ENCODE measurements at places on chromosomes 1 and 21.

GRCh38 chr1:198619375-198620140 lies 19.3 kb upstream of the PTPRC start:
- no peak for DNase-seq

DNA sequence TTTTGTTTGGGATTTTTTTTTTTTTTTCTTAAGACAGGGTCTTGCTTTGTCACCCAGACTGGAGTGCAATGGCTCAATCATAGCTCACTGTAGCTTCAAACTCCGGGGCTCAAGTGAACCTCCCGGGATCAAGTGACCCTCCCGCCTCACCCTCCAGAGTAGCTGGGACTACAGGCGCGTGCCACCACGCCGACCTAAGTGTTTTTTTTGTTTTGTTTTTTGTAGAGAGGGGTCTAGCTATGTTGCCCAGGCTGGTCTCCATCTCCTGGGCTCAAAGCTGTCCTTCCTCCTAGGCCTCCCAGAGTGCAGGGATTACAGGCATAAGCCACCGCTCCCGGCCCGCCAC lies 776 bp downstream of the HLCS start:
- no peak for DNase-seq

- DNase-seq = no peak
These were observed at the start of gene LGR6 for GRCh38 chr1:202193614-202194327. LGR6 (plus strand) TSS chr1:202193799; CDS start chr1:202193990, 191 bp downstream.

- no peak for DNase-seq
These were observed 163.7 kb upstream of the POU3F1 start for GRCh38 chr1:38210021-38210894.

GRCh38 chr1:98962156-98962555 lies 42.5 kb downstream of the PLPPR5 start:
- DNase-seq = peak; percentile 29

DNA sequence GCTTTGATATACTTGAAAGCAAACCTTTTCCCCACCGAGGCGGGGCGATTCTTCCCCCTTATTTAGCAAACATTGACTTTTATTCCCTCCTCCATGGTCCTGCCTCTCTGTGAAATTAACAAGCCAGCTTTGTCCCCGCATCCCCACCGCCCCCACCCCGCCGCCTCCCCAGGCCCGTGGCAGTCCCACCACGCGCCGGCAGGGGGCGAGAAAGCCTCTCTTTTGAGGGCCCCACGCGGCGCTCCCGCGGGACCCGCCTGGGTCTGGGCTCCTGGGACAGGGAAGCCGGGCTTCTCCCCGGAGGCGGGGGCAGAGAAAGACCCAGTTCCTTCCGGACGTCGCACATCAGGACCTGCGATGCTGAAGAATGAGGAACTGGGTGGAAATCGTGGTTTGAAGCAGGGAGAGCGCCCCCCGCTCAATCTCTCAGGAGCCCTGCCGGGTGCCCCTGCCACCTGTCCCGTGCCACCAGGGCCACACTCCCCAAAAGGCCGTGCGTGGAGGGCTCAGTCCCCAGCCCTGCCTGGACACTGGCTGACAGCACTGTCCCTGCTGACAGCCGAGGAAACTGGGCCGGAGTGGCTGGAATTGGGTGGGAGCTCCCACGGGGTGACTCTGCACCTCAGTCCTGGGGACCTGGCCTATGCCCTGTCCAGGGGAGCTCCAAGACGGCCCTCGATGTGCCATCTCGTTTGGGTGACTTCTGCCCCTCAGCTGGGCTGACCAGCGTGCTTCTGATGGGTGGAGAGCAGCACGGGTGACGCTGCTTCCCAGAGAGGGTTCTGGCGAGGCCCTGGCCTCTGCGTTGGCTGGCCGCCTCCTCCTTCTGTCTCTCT lies 8.6 kb upstream of the ACTRT2 start:
- DNase-seq = no peak

- DNase-seq = no peak
These were observed 1299.4 kb downstream of the NCAM2 start for GRCh38 chr21:22297575-22297974.

DNA sequence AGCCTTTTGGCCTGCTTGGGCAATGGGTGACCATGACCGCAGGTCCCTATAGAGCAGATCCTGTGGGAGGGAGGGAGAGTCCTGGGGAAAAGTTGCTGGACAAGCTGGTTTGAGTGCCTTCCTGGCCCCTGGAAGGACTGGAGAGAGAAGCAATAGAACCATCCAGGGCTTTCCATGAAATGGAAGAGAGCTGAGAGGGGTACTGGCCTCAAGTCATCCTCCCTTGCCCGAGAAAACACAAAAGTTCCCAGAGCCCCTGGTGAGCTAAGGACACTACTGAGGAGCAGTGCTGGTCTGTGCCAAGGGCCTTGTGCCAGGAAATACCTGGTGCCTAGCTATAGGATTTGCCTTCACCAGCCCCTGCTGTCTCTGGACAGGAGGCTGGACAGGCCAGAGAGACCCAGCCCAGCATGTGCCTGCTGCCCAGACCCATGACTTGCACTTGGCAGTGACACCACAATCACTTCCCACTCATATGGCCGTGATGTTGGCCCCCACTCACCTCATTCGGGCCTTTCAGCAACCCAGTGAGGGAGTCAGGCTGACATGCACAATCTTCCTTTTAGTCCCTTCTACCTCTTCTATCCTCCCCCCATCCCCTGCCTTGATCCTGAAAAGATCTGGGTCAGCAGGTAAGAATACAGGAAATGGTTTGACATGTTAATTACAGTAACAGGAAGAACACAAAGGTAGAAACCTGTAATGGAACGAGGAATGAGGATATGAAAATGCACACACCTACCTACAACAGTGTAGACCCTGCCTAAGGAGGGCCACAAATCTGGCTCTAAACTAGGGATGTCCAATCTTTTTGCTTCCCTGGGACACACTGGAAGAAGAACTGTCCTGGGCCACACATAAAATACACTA lies 7.0 kb downstream of the SH3BP5L start:
- DNase-seq = no peak

GRCh38 chr21:27693376-27693775 lies 726.5 kb upstream of the ADAMTS5 start:
- DNase-seq = peak; percentile 69

DNA sequence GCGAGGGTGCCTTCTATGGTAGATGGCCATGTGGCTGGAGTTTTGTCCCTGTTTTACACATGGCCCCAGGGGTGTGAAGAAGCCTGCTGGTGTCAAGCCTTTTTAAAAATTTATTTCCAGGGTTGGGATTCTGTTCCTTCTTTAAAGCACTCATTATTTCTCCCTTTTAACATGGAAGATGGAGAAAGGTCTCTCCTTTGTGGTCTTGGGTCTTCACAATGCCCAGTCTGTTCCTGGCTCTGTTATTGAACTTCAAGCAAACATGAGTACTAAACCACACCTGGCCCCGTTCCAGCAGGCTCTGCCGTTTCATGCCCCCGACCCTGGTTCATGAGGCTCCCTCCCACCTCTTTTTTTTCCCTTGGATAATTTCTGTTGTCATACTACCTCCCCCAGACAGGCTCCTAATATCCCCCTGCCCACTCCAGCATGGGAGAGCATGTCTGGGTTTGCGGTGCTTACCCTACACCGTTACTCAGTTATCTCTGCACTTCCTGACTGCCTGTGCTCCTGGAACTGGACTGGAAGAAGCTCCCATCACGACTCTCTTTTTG lies 121.2 kb upstream of the KIAA0040 start:
- no peak for DNase-seq
